H1 (cell line): ENCODE measurements at places on chromosomes 7 and 10. TPM values are rescaled to one million over a fixed set of nuclear protein-coding genes. Genes with fewer than 3 reads are reported as not detected.

DNA sequence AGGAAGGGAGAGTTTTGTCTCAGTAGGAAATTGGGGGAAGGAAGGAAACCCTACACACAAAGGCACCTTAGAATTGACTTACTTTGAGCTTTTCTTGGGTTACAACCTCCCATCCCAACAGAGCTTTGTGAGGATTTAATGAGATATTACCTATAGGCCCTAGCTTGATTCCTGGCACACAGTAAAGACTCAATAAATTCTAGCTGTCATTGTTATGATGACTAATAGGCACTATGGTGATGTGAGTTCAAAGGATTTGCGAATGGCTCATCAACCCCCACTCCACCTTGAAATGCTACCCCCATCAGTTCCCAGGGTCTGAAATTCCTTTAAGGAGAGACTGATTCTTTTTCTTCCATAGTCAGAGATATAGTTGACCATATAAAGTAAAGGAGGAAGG is 67.9 kb upstream of the SMNDC1 start:
- DNase-seq: no peak
- no peaks in the 10 kb centered on the region for H3K4me1 ChIP-seq
- H3K4me3 ChIP-seq: no peak overlapping the region
- no peaks in the 10 kb centered on the region for H3K27me3 ChIP-seq

DNA sequence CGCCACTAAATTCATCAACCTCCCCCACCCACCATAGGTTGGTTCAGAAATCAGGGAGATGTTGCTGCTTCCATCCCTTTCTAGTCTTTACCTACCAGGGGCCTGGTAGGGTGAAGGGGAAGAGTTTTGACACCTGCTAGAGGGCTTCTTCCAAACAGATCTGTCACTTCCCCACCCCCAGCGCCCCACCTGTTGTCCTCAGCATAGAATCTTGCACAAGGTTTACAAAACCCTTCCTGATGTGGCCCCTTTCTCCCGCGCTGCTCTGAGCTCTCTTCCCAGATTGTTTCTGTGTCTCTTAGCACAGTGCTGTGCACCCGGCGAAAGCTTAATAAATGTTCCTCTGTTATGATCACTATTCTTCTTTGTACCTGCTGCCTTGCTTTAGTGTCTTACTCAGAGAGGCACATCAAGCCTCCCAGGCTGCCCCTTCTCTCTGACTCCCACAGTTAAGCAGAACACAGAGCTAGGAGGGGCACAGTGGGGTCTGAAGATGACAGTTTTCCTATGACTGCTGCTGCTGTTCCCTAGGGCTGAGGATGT is 11.2 kb upstream of the C10orf95 start:
- no peak overlapping the region for H3K27ac ChIP-seq
- 0 out of 2 replicates have a peak, but pooled peaks cover 5% of the 10 kb centered on the region for H3K27me3 ChIP-seq
- H3K4me1 ChIP-seq: peaks cover 24% of the 10 kb centered on the region
- no peak overlapping the region; the same call in 1 of the 2 replicates for H3K4me3 ChIP-seq
- H3K36me3 ChIP-seq: no peaks in the 10 kb centered on the region

- H3K27ac ChIP-seq: no peak overlapping the region
- DNase-seq: no peak
- H3K27me3 ChIP-seq: no peaks in the 10 kb centered on the region
- H3K4me3 ChIP-seq: no peak overlapping the region
- peaks cover 45% of the 10 kb centered on the region; the same call in 1 of the 2 replicates for H3K36me3 ChIP-seq
Observed at GRCh38 chr10:87508837-87509236, 4.1 kb downstream of the MINPP1 start.

GRCh38 chr7:141698247-141699015 is 3.5 kb downstream of the DENND11 start:
- peaks cover 6% of the 10 kb centered on the region; the same call in 1 of the 2 replicates for H3K27me3 ChIP-seq
- DNase-seq: no peak
- no peak overlapping the region for H3K27ac ChIP-seq
- H3K36me3 ChIP-seq: no peaks in the 10 kb centered on the region
- H3K4me3 ChIP-seq: no peak overlapping the region
- H3K4me1 ChIP-seq: no peaks in the 10 kb centered on the region; the same call in none of the 2 replicates

- no peak overlapping the region for H3K4me3 ChIP-seq
- H3K36me3 ChIP-seq: no peaks in the 10 kb centered on the region
- DNase-seq: no peak
- H3K27me3 ChIP-seq: no peaks in the 10 kb centered on the region
- no peak overlapping the region for H3K27ac ChIP-seq
Observed at GRCh38 chr7:17781491-17782215, 158.6 kb downstream of the SNX13 start.

DNA sequence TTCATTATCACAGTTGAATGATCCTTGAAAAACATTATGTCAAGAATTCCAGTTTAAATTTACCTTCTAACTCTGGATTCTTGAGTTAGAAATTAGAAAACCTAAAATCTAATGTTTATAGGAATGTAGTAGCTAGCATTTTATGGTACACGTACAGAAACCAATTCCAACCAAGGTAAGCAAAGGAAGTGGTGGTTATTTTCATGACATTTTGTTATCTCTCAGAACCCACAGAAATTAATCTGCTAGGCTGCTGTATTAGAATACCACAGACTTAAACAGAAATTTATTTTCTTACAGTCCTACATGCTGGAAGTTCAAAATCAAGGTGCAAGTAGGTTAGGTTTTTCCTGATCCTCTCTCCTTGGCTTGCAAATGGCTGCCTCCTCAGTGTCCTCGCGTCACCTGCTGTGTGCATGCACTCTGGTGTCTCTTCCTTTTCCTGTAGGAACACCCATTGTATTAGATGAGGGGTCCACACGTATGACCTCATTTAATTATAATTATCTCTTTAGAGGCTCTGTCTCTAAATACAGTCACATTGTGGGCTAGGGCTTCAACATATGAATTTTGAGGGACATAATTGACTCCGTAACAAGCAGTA is 8.5 kb upstream of the CSTF2T start:
- DNase-seq: no peak
- H3K27ac ChIP-seq: no peak overlapping the region
- H3K4me3 ChIP-seq: no peak overlapping the region
- no peaks in the 10 kb centered on the region for H3K27me3 ChIP-seq
- H3K4me1 ChIP-seq: no peaks in the 10 kb centered on the region

DNA sequence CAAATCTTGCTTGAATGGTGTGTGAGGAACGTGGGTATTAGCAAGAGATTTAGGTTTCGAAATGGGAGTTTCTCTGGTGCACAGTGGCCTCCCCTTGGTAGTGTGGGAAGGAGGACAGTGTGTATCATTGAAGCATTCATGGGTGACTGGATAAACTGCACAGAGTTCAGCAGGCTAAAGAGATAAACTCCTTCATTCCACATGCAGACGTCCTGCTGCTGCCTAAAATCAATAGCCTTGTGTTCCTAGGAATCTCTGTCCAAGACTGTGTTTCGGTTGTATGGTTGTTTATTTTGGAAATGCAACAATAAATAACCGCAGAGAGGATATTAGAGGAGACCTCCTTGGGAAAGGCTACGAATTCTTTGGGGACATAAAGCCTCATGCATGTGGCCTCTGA is 100.9 kb upstream of the FAM171A1 start:
- H3K4me1 ChIP-seq: no peaks in the 10 kb centered on the region; the same call in 1 of the 2 replicates
- H3K27me3 ChIP-seq: peaks cover 37% of the 10 kb centered on the region
- no peak overlapping the region for H3K27ac ChIP-seq
- H3K4me3 ChIP-seq: no peak overlapping the region
- no peaks in the 10 kb centered on the region for H3K36me3 ChIP-seq

GRCh38 chr7:112806156-112806555 is 16.0 kb upstream of the TMEM168 start:
- H3K27me3 ChIP-seq: no peaks in the 10 kb centered on the region
- H3K36me3 ChIP-seq: no peaks in the 10 kb centered on the region
- H3K4me3 ChIP-seq: no peak overlapping the region

DNA sequence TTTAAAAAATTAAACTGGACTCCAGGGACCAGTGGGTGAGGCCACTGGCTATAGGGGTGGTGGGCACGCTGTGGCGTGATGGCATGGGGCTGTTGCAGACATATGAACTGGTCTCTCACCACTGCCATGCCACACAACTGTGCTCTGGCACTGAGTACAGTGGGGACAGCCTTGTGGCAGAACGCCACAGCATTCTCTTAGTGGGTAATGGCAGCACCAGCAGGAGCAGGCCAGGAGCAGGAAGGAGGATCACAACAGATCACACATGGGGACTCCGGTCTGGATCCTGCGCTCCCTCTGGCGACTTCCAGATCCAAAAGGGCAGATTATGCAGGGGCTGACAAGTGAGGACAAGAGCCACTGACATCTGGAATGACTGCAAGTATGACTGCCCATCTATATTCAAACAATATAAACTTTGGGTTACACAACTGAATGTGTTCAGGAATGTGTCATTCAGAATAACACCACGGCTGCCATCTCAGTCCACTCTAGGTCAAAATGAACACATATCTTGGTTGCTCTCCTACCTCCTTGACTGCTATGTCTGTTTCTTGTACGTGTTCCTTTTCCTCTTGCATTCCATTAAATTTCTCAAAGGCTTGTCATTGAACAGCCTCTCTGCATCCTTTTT is 176.0 kb downstream of the KMT2E start:
- no peak for DNase-seq
- H3K4me3 ChIP-seq: no peak overlapping the region
- no peak overlapping the region for H3K27ac ChIP-seq
- H3K36me3 ChIP-seq: no peaks in the 10 kb centered on the region
- no peaks in the 10 kb centered on the region for H3K27me3 ChIP-seq
- no peaks in the 10 kb centered on the region for H3K4me1 ChIP-seq

The BMPER gene
- total RNA-seq: 0.69 and 0.88 TPM in 2 replicates

The FAM131B gene
- total RNA-seq: 35.5 and 38.2 TPM in 2 replicates
